Retinal pigment epithelial cell (primary cell): ENCODE measurements at places on chromosomes 3 and 15.

- no peak for DNase-seq
These were observed 15.4 kb upstream of the CADM2 start for GRCh38 chr3:84943379-84943778.

DNA sequence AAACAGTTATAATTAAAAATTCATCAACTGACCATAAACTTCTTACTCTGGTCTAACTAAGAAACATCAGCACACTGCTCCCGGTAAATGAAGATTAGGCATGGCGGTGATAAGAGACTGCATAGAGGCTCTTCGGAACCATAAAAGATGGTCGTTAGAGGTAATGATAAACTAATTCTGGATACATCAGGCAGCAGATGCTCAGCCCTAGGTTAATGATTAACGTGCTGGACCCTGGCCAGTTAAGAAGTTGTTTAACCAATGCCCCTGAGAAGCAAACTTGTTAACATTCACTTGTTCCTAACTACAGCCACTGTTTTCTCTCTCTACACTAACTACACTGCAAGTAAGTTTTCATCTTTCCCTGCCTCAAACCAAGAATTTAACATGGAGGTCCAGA is 111.5 kb downstream of the PDZRN3 start:
- no peak for DNase-seq

DNA sequence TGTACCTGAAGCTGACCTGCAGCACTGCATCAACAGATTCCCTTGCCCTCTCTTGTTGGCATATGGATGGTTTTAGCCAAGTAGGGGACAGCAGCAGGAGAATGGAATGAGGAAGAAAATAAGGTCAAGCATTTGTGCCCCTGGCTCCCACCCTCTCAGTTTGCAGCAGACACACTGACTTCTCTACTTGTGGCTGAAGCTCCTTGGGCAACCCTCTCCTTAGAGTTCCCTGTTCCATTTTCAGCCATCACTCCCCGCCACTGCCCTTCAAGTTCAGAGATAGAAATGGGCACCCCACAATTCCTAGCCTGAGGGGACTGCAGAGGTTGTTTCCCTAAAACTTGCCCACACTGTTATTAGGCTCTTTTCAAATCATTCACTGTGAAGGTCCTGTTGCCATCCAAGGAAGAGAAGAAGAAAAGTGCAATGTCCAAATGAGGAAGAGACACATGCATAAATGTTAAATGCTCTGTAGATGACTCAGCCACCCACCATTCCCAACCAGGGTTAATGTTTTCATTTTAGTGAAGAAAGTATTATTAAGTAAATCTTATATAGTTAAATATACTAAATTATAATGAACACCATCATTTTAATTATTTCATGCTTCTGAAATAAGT is 295.9 kb upstream of the UBE2E2 start:
- DNase-seq, result no peak

DNA sequence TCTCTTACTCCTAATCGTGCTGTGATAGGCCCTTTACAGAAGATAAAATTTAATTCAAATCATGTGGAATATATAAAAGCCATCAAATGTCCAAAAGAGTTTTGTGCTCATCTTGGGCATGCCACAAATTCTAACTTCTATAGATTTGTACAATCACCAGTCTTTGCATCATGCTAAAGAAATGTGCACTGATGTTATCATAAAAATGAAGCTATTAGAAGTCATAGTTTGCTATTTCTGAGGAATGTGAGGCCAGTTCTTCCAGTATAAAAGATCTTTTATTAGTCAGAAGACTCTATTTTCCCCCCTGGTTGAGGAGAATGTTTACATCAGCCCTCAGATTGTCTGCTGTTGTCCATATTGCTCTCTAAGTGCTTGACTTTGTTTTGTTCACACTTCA is 2.1 kb upstream of the ANXA2 start:
- no peak for DNase-seq

- no peak for DNase-seq
These were observed 13.1 kb upstream of the GP9 start for GRCh38 chr3:129047553-129047839.

- no peak for DNase-seq
These were observed 512 bp downstream of the LARP6 start for GRCh38 chr15:70853318-70853972.

- DNase-seq, result no peak
These were observed at the start of gene CCR8 for GRCh38 chr3:39329493-39329892. Gene CCR8, plus strand, starts transcription at chr3:39329709. Its CDS starts 2,623 bp downstream, at chr3:39332332.
